ENCODE measurements at places on chromosomes 11 and 22. TPM values are rescaled to one million over a fixed set of nuclear protein-coding genes. Genes with fewer than 3 reads are reported as not detected.
A peak's percentile ranks its signal among the peaks of the same experiment; 100 is the strongest.

SNX19 gene
- polyA plus RNA-seq, result 34.1 TPM

GRCh38 chr11:61777234-61778090 lies 14.9 kb downstream of the TMEM258 start:
- peak; percentile 56 for DNase-seq

CABP4 gene
- polyA plus RNA-seq, result 0.96 TPM

- DNase-seq, result peak; percentile 23
Measured at GRCh38 chr22:37672206-37672919, 3.1 kb upstream of the LGALS1 start.

GRCh38 chr22:30025221-30025620 lies 55.0 kb upstream of the HORMAD2 start:
- DNase-seq, result no peak

- DNase-seq, result no peak
Measured at GRCh38 chr11:61329871-61330270, 3.0 kb downstream of the DDB1 start.

GRCh38 chr11:80748207-80748925 lies 1307.5 kb upstream of the TENM4 start:
- no peak for DNase-seq

ABTB2 gene
- 0.05 TPM for polyA plus RNA-seq

NEAT1 gene
- polyA plus RNA-seq, result 2.9 TPM

OMP gene
- polyA plus RNA-seq, result not detected

CXCR5 gene
- polyA plus RNA-seq, result 0.29 TPM

- peak; percentile 52 for DNase-seq
Measured at GRCh38 chr11:76598426-76598839, 72.1 kb downstream of the LRRC32 start.

DNA sequence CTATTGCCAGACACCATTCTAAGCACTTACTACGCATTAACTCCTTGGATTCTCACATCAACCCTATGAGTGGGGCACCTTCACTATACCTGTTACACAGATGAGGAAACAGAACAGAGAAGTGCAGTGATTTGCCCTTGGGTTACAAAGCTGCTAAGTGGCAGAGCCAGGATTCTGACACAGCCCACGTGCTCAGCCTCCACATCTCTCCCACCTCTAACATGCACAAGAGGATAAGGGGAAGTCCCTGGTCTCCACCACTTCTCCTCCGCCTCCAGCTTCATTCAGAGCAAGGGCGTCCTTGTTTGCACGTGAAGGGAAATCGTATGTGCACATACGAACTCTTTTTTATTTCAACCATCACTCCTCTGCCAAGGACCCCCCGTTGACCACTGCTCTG lies 53.7 kb downstream of the CDON start:
- DNase-seq, result no peak

CYB5R2 gene
- 0.02 TPM for polyA plus RNA-seq

DNA sequence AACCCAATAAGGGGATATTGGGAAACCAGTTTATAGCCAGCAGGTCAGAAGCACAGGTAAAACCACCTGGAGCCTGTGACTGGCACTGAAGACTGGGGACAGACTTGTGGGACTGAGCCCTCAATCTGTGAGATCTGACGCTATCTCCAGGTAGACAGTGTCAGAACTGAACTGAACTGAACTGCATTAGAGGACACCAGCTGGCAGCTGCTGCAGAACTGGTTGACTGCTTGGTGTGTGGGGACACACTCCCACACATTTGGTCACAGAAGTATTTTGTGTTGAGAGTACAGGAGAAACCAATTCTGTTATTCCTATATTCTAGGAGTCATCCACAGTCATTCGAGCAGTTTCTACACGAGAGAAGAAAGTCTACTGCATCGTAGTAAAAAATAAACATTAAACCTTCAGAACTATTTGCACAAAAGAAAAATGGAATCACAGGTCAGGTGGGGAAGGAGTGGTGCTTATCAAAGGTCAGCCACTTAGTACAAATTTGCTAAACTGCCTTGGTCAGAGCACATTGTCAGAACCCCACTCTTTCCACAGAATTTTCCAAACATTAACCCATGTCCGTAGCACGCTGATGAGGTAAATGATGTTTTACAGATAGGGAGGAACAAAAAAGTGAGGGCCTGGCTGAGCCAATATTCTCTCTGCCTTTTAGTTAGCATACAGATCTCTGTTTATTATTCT lies 77.2 kb downstream of the SIK3 start:
- DNase-seq, result no peak

DNA sequence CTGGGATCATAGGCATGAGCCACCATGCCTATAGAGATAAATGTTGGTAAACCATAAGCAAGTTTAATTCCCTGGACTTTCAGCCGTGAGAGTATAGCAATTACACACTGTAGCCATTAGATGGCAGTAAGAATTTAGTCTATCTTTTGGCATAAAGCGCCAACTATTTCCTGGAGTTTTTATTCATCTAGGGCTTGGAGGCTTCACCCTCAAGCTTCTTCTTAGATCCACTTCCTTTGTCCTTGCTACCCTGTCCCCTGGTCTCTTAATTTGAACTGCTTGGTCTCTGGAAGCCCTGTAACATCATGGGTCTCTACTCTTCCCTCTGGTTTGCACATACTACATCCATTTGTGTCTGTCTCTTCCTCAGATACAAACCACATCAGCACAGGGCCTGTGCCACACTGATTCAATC lies 38.2 kb downstream of the OR10A6 start:
- DNase-seq, result no peak

DNA sequence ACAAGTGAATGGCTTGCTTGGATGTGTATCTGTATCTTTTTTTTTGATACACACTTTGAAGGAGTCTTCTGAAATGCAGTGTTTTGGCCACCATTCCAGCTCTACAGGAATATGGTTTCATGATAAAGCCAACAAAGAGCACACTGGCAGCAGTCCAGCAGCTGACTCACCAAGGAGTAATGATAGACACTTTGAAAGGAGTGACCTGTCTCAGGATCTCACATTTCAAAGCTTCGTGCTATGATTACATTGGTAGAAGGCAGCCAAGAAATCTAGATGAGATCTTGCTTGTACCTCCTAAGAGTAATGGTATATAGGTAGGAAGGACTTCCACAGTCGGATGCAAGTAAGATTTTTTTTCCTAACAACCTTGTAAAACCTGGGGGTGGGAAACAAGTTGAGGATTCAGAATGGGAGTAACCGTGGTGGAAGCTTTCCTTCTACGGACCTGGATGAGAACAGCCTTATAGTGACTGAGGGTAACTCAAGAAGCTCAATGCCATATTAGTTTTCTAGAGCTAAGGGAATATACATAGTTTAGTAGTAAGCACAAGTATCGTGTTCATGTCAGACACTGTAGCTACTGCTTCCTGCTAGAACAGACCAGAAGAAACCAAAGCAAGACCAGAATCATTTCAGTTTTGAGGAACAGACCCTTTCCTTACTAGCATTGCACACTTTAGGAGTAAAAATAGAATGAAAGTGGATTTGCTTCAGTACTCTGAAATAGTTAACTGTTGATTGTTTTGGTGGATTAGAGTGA lies 25.0 kb downstream of the MTMR3 start:
- DNase-seq, result no peak

- DNase-seq, result no peak
Measured at GRCh38 chr11:58628446-58628845, 6.0 kb downstream of the CNTF start.

PIH1D2 gene
- polyA plus RNA-seq, result not detected

DNA sequence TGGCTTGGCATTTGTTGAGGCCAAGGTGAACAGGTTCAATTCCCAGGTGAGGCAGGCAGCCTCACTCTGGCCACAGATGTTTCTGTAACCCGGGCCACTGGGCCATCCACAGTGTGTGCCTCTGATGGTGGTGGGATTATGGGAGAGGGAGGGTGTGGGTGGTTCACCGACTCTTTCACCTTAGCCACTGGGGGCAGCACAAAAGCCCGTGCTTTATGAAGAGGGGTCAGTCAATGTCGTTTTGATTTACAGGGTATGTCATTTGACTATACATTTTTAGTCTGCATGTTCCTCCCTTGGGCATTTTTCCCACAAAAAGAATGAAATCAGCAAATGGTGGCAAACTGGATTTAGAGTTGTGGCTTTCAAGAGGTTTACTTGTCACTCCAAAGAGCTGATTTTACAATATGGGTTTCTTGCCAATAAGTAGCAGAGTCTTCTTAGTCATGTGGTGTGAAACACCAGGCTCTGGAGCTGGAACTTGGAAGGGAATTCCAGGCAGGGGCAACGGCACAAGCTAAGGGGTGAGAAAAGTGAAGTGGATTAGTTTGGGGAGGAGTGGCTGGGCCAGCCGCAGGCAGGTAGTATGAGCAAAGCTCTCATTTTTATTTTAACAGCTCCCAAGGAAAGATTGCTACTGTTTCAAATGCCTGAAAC lies 217.8 kb upstream of the ZBED5 start:
- DNase-seq, result no peak

TEAD1 gene
- not detected for polyA plus RNA-seq

DNA sequence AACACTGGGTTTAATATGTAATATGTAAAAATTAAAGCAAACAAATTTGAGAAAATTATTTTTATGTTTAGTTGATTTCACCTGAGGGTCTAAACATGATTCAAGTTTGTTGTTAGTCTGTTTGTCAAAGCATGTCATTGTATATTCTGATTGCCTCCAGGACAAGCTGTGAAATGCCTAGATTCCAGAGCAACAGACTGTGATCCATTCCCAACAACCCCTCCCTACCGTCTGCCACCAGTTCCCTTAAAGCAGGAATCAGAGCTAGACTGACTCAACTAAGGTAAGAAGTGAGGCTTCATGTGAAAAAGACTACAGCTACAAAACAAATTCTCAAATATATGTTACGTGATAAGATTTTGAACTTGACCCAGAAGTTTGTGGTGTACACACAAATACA lies 304.2 kb downstream of the RAB38 start:
- no peak for DNase-seq

DNA sequence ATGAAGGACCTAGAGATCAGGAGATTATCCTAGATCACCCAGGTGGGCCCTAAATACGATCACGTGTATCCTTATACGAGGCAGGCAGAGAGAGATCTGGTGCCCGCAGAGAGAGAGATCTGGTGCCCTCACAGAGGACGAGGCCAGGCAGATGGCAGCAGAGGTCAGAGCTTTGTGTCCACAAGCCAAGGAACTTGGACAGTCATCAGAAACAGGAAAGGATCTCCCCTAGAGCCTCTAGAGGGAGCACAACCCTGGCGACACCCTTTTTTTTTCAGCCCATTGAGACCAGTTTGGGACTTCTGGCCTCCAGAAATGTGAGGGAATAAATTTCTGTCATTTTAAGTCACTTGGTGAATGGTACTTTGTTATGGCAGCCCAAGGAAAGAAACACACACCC lies 25.5 kb upstream of the TIMP3 start:
- no peak for DNase-seq

DNA sequence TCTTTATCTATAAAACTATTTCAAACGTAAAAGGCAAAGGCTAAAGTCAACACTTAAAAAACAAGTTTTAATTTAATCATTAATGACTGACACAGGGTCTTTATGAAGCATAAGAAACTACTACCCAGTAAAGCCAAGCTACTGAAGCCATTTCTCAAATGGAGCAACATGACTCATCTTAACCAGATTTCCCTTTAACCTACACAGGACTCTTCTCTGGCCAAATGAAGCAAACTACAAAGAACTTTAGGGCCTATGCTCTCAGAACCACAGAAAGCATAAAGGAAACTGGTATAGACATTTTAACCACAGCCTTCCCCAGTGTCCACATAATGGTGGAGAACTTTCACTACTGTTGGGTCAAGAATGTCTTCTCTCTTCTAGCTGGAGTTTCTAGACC lies 34.7 kb downstream of the ALG9 start:
- no peak for DNase-seq

XNDC1N gene
- polyA plus RNA-seq, result 2.6 TPM

- DNase-seq, result peak; percentile 35
Measured at GRCh38 chr11:10305262-10305963, 540 bp downstream of the ADM start.

GRCh38 chr11:14522801-14523200 lies 2.6 kb upstream of the PSMA1 start:
- DNase-seq, result no peak

MMP27 gene
- polyA plus RNA-seq, result not detected

DNA sequence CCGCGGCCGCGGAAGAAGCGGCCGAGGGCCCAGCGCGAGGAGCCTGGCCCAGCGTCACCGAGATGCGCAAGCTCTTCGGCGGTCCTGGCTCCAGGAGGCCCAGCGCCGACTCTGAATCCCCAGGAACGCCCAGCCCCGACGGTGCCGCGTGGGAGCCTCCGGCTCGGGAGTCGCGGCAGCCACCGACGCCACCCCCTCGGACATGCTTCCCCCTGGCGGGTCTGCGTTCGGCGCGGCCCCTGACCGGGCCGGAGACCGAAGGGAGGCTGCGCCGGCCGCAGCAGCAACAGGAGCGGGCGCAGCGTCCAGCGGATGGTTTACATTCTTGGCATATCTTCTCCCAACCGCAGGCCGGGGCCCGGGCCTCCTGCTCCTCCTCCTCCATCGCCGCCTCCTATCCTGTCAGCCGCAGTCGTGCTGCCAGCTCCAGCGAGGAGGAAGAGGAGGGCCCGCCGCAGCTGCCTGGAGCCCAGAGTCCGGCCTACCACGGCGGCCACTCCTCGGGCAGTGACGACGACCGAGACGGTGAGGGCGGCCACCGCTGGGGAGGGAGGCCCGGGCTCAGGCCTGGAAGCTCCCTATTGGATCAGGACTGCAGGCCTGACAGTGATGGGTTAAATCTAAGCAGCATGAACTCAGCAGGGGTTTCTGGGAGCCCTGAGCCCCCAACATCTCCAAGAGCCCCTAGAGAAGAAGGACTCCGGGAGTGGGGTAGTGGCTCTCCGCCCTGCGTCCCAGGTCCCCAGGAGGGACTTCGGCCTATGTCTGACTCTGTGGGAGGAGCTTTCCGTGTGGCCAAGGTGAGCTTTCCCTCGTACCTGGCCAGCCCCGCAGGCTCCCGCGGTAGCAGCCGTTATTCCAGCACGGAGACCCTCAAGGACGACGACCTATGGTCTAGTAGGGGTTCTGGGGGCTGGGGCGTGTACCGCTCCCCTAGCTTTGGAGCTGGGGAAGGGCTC lies 1.2 kb downstream of the ARHGEF17 start:
- DNase-seq, result no peak

- no peak for DNase-seq
Measured at GRCh38 chr22:22717664-22718063, 73.2 kb downstream of the GGTLC2 start.

- DNase-seq, result no peak
Measured at GRCh38 chr11:125224391-125225021, 60.0 kb downstream of the PKNOX2 start.

DNA sequence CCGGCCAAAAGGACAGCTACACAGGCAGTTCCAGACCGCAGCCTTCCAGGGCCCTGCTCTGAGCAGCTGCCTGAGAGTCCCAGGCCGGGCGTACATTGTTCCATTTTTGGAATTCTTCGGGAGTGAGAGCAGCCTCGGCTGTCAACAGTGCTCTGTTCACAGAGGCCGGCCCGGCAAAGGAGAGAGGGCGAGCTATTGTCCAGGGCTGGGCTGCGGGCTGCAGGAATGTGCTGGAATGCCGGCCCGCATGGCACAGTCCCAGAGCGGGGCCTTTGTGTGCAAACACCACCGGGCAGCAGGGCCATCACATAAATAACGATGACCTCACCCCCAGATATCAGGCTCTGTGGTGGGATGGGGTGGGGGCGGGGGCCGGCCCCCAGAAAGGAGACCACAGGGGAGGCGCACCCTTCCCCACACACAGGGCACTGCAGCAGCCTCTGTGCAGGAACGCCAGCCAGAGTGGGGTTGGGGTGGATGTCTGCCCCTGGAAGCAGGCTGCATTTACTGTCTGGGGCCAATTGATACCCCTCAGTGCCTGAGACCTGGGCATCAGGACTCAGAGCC lies 15.8 kb downstream of the LINC01488 start:
- no peak for DNase-seq

GRCh38 chr22:19892925-19893324 lies 38.3 kb upstream of the GNB1L start:
- no peak for DNase-seq
